ENCODE measurements at places on chromosomes 6 and 20. TPM values are rescaled to one million over a fixed set of nuclear protein-coding genes. Genes with fewer than 3 reads are reported as not detected.
A peak's percentile ranks its signal among the peaks of the same experiment; 100 is the strongest.

- DNase-seq: no peak
- peaks cover 16% of the 10 kb centered on the region for H3K4me1 ChIP-seq
- H3K27me3 ChIP-seq: no peaks in the 10 kb centered on the region
- H3K4me3 ChIP-seq: no peak overlapping the region
- no peak overlapping the region for H3K27ac ChIP-seq
- peaks cover 9% of the 10 kb centered on the region for H3K36me3 ChIP-seq
These were observed 56.2 kb downstream of the TMEM242 start for GRCh38 chr6:157267109-157267611.

- H3K27ac ChIP-seq: no peak overlapping the region
- H3K4me1 ChIP-seq: no peaks in the 10 kb centered on the region
- DNase-seq: no peak
- H3K4me3 ChIP-seq: peak overlapping the region; percentile 73
- peaks cover 9% of the 10 kb centered on the region for H3K36me3 ChIP-seq
- H3K27me3 ChIP-seq: no peaks in the 10 kb centered on the region
These were observed 8.7 kb downstream of the RPS21 start for GRCh38 chr20:62395311-62396242.

DNA sequence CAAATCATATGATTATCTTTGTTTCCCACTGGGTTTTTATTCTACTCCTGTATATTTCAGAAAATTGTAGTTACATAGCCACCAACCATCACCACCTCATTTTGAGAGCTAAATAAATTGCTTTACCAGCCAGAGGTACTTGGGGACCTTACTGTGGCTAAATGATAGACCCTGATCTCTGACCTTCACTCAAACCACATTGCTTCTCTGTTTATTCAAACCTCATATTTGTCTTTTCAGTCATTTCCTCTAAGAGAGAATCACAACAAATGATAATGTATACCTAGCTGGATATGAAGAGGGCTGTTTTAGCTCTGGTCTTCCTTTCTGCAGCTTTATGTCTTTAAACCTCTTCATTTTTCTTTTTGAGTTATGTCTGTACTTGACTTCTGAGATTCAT, 142.8 kb downstream of the ADGB start:
- no peaks in the 10 kb centered on the region for H3K27me3 ChIP-seq
- no peak overlapping the region for H3K27ac ChIP-seq
- peaks cover 3% of the 10 kb centered on the region for H3K4me1 ChIP-seq
- H3K4me3 ChIP-seq: no peak overlapping the region
- DNase-seq: no peak

DNA sequence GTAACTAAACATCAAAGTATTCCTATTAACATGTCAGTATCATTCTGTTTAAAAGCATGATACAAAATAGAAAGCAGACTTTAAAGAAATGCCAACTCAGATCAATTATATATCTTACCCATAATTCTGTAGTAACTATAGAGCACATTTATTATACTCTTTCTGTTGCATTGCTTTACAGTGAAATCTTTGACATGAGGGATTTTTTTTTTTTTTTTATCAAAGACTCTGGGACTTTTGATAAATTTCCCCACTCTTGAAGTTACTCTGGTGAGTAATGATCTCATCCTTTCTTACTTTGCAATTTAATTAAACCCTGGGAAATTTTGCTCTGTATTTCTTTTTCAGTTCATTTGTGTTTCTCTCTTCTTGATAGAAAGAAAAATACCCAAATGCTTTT, 17.4 kb downstream of the ADGRF4 start:
- no peaks in the 10 kb centered on the region for H3K4me1 ChIP-seq
- H3K4me3 ChIP-seq: no peak overlapping the region
- no peak overlapping the region for H3K27ac ChIP-seq
- no peaks in the 10 kb centered on the region for H3K27me3 ChIP-seq
- DNase-seq: no peak

DNA sequence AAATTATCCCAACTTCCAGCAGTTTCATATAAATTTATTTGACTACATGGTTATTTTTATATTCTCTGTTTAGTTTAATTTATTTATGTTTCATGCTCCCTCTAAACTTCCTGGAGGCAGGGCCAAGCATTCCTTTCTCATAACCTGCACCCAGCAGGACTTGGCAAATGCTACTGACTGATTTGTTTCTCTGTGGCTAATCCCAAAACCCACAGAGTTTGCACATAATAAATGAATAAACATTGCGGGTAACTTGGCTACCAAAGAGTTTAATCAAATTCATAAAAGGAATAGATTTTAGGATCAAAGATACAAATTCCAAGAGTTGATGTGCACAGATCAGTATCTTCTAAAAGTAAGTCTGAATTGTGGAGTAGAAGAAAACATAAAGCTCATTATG, 239.5 kb downstream of the SLC35F1 start:
- peaks cover 3% of the 10 kb centered on the region for H3K36me3 ChIP-seq
- no peaks in the 10 kb centered on the region for H3K27me3 ChIP-seq
- no peak overlapping the region for H3K4me3 ChIP-seq

- H3K27me3 ChIP-seq: peaks cover 34% of the 10 kb centered on the region
- peak overlapping the region; percentile 6 for H3K27ac ChIP-seq
- no peak for DNase-seq
These were observed 34.4 kb downstream of the SLC52A3 start for GRCh38 chr20:733861-734260.

- no peaks in the 10 kb centered on the region for H3K36me3 ChIP-seq
- DNase-seq: no peak
- H3K27ac ChIP-seq: peak overlapping the region; percentile 69
These were observed 69.4 kb downstream of the PSMG4 start for GRCh38 chr6:3328145-3328544.

DNA sequence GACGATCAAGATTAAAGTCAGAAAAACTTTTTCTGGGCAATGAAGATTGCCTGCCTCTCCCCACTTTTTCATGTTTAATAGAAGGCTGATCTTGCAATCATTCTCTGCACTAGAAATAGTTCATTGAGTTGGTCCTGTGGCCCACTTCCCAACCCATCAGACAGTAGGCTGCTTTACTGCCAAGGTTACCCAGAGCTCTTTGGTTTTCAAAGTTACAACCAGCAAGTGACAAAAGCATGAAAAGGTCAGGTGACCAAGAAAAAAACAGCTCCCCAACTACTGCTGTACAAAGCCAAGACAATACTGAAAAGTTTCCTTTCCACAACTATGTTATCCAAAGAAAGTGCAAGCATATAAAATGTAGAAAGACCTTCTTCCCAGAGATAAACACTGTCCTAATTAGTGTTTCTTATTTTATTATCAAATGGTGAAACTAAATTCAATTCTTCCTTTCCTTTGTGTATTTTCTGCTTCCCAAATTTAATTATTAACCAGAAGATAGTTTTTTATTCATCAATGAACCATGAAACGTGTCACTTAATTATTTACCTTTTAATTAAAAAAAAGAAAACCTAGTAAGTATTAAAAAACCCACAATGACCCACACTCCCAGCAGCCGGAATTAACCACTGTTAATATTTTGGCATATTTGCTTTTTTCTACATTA, 16.6 kb downstream of the DNAAF9 start:
- H3K36me3 ChIP-seq: peaks cover 8% of the 10 kb centered on the region
- H3K27me3 ChIP-seq: no peaks in the 10 kb centered on the region
- peaks cover 11% of the 10 kb centered on the region for H3K4me1 ChIP-seq
- H3K27ac ChIP-seq: no peak overlapping the region

- peaks cover 10% of the 10 kb centered on the region for H3K36me3 ChIP-seq
- H3K4me3 ChIP-seq: no peak overlapping the region
- peaks cover 6% of the 10 kb centered on the region for H3K4me1 ChIP-seq
- H3K27ac ChIP-seq: no peak overlapping the region
- H3K27me3 ChIP-seq: no peaks in the 10 kb centered on the region
These were observed 83.4 kb upstream of the ASF1A start for GRCh38 chr6:118810420-118811027.

- no peak for DNase-seq
- no peaks in the 10 kb centered on the region for H3K4me1 ChIP-seq
- no peaks in the 10 kb centered on the region for H3K27me3 ChIP-seq
These were observed 14.4 kb downstream of the MYB start for GRCh38 chr6:135195522-135195921.

DNA sequence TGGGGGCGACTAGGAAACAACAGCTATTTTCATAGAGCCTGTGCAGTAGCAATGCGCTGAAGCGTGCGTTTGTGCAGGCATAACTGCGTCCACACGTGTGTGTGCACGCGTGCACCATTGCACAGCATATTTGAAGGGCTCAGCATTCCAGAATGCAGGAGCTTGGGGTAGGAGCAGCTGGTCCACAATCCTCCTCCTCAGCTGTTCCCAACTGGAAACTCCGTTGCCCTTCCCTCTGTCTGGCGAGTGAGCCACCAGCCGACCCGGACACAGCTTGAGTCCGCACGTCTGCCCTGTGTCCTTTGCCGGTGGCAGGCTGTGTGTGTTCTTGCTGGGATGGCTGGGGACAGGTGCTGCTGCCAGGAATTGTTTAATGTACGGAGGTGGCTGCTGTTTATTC, 110.2 kb downstream of the SASH1 start:
- H3K4me3 ChIP-seq: no peak overlapping the region
- no peaks in the 10 kb centered on the region for H3K27me3 ChIP-seq
- H3K36me3 ChIP-seq: peaks cover 29% of the 10 kb centered on the region
- no peak overlapping the region for H3K27ac ChIP-seq
- H3K4me1 ChIP-seq: peaks cover 70% of the 10 kb centered on the region
- DNase-seq: no peak

DNA sequence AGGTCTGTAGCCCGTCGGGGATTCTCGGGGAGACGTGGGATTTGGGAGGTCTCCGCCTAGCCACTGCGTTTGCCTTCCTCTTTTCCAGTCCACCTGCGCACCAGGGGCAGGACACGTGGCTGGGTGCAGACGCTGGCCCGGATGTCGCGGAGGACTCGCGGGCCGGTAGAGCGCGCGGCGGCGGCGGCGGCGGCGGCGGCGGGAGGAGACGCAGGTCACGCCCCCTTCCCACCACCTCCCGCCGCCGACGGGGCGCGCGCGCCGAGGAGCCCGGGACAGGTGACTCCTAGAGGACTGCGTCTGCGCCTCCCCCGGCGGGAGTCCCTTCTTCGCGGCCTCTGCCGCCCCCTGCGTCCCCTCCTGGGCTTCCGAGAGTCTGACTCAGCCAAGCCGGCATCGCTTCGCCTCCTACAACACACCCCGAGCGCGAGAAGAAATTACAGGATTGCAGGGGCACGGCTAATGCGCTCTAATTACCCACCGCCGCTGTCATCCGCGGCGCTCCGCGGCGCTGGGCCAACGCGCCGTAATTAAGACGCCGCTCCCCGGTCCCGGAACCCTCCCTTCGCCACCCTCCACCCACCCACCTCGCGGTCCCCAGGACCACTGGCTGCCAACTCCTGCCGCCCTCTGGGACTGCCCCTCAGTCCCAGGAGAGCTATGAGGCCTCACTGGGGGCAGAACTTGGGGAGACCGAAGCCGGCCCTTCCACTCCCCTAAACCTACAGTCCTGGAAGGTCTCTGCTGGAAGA, 124.5 kb downstream of the MRPL14 start:
- no peak overlapping the region for H3K27ac ChIP-seq
- peaks cover 58% of the 10 kb centered on the region for H3K27me3 ChIP-seq
- peaks cover 25% of the 10 kb centered on the region for H3K4me1 ChIP-seq

GRCh38 chr6:37624121-37624520, 73.6 kb downstream of the MDGA1 start:
- H3K36me3 ChIP-seq: no peaks in the 10 kb centered on the region
- H3K4me1 ChIP-seq: peaks cover 17% of the 10 kb centered on the region
- no peak overlapping the region for H3K27ac ChIP-seq
- H3K4me3 ChIP-seq: no peak overlapping the region
- no peak for DNase-seq

DNA sequence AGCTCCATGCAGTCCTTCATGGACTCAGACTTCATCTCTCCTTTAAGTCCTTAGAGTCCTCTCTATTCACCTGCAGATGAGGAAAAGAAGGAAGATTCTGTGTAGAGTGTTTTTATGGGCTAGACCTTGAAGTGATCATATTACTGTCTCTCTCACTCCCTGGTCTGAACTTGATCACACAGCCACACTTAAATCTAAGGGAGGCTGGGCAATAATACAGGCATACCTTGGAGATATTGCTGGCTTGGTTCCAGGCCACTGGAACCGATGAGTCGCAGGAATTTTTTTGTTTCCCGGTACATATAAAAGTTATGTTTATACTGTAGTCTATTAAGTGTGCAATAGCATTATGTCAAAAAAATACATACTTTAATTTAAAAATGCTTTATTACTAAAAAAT, 59.2 kb upstream of the FOXO3 start:
- H3K27me3 ChIP-seq: no peaks in the 10 kb centered on the region
- no peak overlapping the region for H3K4me3 ChIP-seq
- no peak for DNase-seq
- H3K4me1 ChIP-seq: peaks cover 14% of the 10 kb centered on the region

Gene RRAGD
- 14.0 TPM for total RNA-seq

Gene KHDRBS2
- 7.0 TPM for total RNA-seq

Gene RRBP1
- total RNA-seq: 46.7 TPM

Gene LRRC1
- 6.6 TPM for total RNA-seq

Gene EDN1
- not detected for total RNA-seq

All from neural crest cell (in vitro differentiated cells).